Naive thymus-derived CD4-positive, alpha-beta T cell (primary cell): ENCODE measurements at places on chromosomes 1 and 21. TPM values are rescaled to one million over a fixed set of nuclear protein-coding genes. Genes with fewer than 3 reads are reported as not detected.

Gene WRAP73
- 28.1 TPM for total RNA-seq

GRCh38 chr1:204479387-204480136, 15.0 kb downstream of the PIK3C2B start:
- no peak for DNase-seq

DNA sequence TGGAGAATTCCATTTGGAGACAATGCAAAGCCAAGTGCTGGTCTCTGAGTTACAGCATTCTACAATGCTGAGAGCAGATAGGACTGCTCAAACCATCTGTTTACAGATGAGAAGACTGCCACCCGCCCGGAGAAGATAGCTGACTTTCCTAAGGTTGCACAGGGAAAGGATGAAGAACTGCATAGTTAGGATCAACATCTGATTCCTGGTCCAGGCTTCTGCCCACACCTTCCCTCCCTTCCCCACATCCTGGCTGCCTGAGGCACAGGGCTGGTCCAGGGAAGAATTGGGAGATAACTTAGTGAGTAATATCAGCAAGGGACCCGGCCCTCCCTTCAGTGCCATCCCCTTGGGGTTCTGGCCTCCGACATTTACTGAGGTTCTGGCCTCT, 2.0 kb downstream of the SERINC2 start:
- DNase-seq: no peak

DNA sequence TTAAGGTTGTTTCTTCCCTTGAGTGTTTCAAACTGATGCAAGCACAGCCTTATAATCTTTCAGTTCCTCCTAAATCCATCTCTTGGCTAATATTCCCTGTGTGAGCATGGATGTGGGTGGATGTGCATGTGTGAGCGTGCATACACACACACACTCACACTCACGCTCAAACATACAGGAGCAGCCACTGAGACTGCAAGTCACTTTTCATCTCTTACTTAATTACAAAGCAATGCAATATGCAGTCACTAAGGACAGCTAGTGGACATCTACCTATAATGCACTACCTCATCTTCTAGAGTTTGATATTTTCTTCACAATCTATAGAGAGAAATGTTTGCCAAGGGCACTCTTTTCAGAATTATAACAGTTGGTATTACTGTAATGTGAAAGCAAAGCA, 1.4 kb downstream of the ESRRG start:
- no peak for DNase-seq

DNA sequence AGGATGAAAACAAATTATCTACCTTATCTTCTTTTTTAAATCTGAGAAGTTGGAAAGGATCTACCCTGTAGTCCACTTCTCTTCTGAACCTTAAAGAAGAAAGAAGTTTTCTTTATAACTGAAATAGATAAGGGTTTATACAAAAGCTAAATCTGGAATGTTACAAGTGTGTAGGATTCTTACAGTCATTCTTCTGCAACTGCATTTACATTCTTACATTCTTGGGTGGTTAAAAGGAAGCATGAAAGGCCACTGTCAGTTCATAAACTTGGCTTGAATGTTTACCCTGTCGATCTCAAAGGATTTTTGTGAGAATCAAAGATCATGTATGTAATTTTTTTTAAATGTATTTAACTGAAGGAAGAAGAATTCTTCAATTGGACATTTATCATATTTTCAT, 142.1 kb upstream of the BRINP3 start:
- DNase-seq: no peak

DNA sequence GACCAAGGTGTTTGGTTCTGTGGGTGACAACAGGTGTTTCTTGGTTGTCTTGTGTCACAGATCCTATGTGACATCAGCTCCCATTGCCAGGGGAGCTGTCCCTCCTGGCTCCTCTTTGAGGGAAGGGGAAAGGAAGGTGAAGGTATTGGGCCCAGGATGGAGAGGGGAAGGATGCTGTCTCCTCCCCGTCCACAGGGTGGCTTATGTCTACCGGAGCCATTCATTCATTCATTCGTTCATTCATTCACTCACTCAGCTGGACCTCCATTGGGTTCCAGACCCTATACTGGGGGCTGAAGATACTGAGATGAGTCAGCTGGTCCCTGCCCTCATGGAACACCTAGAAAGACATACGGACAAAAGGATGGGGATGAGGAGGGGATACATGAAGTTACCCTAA, 38.9 kb downstream of the EPHB2 start:
- DNase-seq: no peak

Gene ETNK2
- 16.9 TPM for total RNA-seq

Gene LRRC47
- total RNA-seq: 43.9 TPM

- DNase-seq: no peak
Measured at GRCh38 chr1:53525595-53525994, 66.4 kb downstream of the DMRTB1 start.

GRCh38 chr1:161952607-161953172, 71.0 kb downstream of the OLFML2B start:
- no peak for DNase-seq

Gene ALDH4A1
- 1.3 TPM for total RNA-seq

Gene ADARB1
- 34.8 and 35.7 TPM in 2 replicates for total RNA-seq

DNA sequence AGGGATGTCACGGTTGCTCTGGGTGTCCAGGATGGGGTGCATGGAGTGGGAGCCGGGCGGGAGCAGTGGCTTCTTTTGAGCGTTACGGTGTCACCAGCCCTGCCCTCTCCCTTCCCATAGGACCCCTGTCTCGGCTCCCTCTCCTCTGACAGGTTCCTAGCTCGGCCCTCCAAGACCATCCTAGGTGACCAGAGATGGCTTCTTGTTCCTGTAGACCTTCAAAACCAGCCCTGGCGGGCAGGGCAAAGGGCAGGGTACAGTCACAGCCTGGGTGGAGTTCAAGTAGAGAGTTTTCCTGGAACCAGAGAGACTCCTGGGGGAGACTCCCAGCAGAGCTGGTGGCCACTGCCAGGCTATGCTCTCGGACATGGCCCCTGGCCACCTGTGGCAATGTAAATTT, 345.6 kb upstream of the AJAP1 start:
- DNase-seq: no peak
